Right atrium auricular region (tissue), 2 donors: ENCODE measurements at places on chromosomes 3 and 15. TPM values are rescaled to one million over a fixed set of nuclear protein-coding genes. Genes with fewer than 3 reads are reported as not detected.

Gene CD96
- 0.85 TPM for total RNA-seq

Gene NOX5
- total RNA-seq = 0.16 TPM

GRCh38 chr3:43021186-43021585 is 42.1 kb downstream of the GASK1A start:
- no peak for DNase-seq

DNA sequence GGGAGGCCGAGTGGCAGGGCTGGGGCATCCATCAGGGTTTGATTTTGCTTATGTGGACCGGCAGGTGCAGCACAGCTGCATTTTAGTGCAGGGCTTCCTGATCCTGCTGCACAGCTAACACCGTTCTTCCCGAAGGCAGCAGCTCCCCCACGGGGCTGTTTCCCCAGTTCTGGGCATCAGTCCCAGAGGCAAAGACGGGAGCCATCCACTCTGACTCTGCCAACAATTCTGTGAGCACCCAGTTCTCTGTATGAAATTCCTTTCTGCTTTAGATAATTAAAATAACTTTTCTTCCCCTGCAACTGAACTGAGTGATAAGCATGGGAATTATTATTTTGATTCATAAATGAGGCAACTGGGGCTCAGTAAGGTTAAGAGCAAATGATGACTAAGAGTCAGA is 262.9 kb upstream of the ATP10A start:
- no peak for DNase-seq

GRCh38 chr3:46183330-46183729 is 24.8 kb downstream of the CCR1 start:
- no peak for DNase-seq

DNA sequence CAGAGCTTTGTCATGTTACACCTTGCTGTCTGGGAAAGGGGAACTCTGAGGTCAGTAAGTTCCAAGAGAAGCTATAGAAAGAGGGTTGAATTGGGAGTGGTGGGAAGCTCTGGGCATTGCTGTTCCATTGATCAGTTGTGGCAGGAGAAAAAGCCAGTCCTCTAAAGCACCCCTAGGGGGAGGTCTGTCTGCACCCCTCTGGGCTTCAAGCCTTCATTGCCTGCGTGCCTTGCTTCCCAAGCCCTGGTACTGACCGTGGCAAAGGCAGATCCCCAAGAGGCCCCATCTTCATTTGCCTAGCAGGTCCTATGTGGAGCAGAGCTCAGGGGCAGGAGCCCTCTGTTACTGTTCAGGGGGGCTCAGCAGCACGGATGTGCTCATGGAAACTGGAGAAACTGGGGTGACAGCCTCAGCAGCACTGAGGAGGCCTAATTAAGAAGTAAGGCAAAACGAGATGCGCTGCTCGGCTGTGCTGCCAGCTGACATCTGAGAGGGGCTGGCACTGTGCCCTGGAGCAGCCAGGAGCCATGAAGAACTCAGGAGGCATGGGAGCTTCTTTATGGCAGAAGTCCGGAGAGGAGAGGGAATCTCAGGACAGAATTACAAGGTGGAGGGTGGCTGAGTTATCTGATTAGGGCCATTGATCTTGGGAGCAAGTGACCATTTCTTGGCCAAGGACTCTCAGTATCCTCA is 270.9 kb downstream of the RPLP1 start:
- no peak for DNase-seq

- no peak for DNase-seq
Observed at GRCh38 chr3:105688821-105689220, 180.0 kb downstream of the CBLB start.

DNA sequence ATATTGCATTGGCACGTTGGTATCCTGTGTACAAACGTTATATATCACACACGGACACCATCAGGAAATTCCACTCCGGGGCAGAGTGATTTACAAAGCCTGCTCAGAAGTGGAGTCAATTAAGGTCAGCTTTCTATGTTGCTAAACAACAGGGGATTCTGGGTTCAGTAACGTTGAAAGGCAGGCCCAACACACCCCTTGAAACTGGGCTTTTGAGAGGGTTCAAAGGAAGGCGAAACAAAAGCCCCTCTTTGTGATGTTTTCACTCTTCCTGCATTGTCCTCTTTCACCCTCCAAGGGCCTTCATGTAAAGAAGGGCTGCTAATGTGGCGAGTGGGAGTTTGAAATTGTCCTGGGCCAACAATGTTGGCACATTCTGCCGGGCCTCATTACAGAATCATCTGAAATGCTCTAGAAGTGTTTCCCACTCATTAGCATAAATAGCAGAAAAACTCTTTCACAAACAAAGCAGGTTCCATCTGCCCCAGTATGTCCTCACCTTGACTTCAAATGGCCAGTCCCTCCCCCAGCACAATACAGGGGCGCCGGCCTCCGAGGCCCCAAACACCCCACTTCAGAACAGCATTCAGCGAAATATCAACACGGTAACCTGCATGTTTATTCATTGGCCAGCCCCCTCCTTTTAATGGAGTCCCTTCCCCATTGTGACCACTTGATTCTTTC is 76.4 kb downstream of the HES1 start:
- DNase-seq = no peak

DNA sequence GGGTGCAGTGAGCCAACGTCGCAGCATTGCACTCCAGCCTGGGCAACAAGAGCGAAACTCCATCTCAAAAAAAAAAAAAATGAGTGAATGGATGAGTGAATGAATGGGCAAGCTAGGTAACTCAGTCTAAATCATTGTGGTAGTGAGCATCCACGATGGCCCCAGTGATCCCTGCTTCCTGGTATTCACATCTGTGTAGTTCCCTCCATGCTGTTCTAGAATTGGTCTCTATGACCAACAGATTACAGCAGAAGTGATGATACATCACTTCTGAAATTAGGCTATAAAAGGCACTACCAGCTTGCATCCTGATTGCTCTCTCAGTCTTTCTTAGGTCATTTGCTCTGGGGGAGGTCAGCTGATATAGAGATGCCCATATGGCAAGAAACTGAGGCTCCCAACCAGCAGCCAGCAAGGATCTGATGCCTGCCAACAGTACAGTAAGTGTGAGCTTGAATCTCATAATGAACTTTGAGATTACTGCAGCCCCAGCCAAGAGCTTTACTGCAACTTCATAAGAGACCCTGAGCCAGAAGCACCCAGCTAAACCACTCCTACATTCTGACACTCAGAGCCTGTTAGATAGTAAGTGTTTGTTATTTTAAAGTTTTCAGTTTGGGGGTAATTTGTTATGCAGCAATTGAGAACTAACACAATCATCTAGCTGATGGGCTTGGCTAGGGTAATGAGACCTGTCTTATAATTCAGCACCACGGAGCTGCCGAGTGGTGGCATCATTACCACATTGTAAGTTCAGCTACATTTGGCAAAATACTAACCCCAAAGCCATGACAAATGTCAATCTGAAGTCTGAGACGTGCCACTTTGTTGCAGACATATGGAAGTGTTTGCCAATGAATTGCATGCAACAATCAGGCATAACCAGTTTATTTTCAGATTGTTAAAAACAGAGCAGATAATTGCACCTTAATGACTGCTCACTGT is 53.0 kb downstream of the KLHL6 start:
- DNase-seq = no peak

Gene HHLA2
- not detected for total RNA-seq
